ENCODE measurements at places on chromosomes 1 and 21. TPM values are rescaled to one million over a fixed set of nuclear protein-coding genes. Genes with fewer than 3 reads are reported as not detected.

- DNase-seq = no peak
Observed at GRCh38 chr1:193060406-193060805, 994 bp downstream of the RO60 start.

DNA sequence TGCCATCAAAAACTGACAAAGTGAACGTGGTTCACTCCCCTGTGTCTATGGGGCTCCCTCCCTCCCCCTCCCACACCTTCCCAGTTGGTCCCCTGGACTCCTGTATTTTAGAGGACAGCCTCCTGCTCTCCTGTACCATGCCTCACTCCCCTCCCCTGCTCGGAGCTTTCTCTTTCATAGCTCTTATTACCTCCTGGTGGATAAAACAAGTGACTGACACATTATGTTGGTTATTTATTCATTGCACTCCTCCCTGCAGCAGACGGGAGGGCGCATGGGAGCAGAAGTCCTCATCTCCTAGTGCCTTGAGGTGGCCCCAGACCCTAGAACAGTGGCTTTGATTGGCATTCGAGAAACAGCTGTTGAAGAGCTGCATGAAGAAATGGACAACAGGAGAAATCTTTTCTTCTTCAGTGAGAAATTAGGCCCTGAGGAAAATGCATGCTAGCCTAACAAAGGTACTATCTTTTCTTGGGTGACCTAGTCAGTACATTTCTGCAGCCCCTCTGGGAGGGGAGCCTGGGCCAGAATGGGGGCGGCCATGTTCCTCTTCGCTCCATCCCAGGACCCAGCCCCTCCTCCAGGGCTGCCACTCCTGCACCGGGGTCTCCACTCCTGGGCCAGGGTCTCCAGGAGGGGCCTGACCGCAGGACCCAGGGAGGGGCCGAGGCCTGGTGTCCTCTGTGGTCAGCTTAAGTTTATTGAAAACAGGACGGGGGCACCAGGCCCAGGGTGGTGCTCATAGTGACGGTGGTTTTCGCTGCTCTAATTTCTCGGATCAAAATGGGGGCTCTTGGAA lies 1.2 kb upstream of the TFF1 start:
- no peak for DNase-seq

DNA sequence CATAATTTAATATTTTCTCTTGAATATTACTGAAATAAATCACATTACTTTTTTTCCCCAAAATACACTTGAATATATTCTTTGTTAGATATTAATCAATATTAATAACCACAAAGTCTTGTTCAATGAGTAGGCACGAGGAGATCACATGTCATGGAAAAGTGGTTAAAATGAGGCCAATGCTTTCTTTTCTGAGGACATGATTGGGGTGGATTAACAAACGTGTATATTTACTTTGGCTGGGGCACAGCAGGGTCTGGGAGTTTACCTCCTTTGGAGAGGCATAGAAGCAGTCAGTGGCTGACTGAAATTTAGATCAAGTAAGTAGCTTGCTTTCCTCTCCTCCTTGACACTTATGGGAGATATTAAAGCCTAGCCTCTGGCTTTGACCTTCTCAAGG lies 664.3 kb upstream of the B3GALT2 start:
- DNase-seq = no peak

COL9A2 gene
- total RNA-seq = 5.4 TPM

COL11A1 gene
- total RNA-seq = not detected

- DNase-seq = no peak
Observed at GRCh38 chr1:75421371-75421770, 189.5 kb downstream of the SLC44A5 start.
